Vagina (tissue), 2 donors: ENCODE measurements at places on chromosomes 6 and 20.

- DNase-seq, result no peak
These were observed 89.9 kb downstream of the SEL1L2 start for GRCh38 chr20:13900496-13900895.

GRCh38 chr20:47544240-47544639, 42.6 kb downstream of the NCOA3 start:
- no peak for DNase-seq

DNA sequence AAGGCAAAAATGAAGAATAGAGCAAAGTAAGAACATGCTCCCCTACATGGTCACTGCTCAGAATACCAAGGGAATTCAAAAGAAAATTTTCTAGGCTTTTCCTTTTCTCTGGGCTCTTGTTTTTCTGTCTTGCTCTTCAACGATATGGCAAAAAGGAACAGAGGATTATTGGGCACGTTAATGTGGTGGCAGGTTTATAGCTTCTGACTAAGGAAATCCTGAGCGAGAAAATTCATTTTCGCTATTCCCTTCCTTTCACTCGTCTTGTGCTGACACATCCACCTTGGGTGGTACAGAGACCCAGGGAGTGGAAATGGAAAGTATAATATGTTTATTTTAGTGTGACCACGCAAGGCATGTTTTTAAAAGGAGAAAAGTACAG, 132.8 kb downstream of the TRIM27 start:
- DNase-seq, result no peak

- no peak for DNase-seq
These were observed 5.5 kb upstream of the TFAP2D start for GRCh38 chr6:50707652-50708300.

DNA sequence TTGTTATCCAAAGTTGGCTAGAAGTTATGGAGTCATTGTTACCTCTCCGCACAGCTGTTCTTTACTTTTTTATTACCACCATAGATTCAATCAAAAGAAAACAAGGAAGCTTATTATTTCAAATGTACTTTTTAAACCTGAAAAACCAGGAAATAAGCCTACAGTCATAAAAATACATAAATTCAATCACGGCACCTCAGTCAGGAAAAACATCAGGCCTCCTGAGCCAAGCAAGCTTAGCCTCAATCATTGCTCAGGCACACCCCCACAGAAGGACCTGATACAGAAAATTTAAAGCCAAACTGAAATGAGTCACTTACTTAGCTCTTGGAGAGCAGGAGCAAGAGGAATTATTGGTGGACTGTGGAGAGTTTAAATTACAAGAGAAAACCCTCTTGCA, 44.3 kb downstream of the MARCKS start:
- no peak for DNase-seq

DNA sequence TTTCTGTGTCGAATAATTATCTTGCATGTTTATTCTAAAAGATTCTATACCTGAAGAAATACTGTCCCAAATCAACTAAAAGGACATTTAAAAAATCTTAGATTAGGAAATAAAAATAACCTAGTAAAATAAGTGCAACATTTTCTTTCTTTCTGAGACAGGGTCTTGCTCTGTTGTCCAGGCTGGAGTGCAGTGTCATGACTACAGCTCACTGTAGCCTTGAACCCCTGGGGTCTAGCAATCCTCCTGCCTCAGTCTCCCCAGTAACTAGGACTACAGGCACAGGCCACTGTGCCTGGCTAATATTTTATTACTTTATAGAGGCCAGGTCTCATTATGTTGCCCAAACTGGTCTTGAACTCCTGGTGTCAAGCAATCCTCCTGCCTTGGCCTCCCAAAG, 48.7 kb downstream of the RARS2 start:
- no peak for DNase-seq

- no peak for DNase-seq
These were observed 1080.7 kb downstream of the GRIK2 start for GRCh38 chr6:102474041-102474807.

DNA sequence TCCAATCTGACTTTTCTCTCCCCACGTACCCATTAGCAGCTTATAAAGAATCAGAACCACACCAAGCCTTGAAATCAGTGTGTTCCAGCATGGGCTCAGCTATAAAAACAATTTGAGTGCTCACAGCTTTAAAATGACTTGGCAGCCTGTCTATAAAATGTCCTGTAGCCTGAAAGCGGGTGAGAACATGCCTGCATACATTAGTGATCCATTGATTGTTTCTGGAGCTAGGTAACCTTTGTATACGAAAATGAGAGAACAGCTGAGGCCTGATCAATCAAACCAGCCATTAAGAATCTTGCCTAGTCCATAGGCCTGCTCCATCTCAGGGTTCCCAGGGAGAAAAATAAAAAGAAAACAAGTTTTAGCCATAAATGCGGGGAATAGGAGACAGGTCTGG, 245.8 kb upstream of the SULF2 start:
- DNase-seq, result no peak

DNA sequence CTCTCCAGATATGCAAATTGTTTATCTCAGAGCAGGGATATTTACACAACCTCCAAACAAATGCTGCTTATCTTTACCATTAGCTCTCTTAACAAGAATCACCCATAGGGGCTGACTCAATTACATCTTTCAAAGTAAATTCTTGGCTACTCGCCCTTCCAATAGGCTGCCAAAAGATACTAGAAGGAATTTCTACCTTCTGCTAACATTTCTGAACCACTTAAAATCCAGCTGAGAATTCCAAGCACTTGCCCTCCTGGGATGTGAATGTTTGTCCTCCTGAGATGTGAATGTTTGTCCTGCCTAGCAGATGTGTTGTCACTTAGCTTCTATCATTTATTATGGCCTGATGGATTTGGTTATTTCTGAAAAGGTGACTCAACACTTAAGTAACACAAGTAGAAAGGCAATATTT, 388.0 kb downstream of the GJA1 start:
- DNase-seq, result no peak

DNA sequence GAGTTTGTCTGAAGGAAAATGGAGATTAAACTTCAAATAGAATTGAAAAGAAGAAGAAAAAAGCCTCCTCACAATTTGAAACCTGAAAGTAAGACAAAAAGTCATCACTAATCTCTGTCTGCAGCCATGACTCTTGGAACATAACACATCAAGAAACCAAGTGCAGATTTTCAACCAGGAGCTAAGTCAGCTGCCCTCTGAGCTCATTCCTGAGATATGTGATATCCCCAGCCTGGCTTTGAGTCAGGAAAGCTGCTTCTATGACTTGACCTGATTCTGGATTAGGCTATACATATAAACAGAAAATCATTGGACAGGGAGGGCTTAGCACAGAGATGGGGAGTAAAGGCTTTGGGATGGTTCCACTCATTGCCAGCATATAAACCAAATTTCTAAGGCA, 891.4 kb downstream of the TFAP2A start:
- no peak for DNase-seq

DNA sequence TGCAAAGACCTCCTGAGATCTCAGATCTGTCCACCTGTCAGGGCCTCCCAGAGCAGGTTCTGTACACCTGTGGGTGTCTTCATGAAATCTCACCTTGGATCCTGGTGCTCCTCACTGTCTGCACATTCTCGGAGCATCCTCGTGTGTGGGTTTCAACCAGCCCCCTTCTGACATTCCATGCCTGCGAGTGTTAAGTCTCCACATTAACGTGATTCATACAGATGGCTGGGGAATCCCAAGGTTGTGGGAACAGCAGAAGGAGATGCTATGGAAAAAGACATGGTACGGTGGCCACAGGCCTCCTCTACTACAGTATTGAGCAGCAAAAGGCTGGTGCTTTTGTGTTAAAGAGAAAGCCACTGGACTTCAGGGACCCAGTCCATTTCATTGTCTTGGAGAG, 556.5 kb downstream of the DHX35 start:
- DNase-seq, result no peak

DNA sequence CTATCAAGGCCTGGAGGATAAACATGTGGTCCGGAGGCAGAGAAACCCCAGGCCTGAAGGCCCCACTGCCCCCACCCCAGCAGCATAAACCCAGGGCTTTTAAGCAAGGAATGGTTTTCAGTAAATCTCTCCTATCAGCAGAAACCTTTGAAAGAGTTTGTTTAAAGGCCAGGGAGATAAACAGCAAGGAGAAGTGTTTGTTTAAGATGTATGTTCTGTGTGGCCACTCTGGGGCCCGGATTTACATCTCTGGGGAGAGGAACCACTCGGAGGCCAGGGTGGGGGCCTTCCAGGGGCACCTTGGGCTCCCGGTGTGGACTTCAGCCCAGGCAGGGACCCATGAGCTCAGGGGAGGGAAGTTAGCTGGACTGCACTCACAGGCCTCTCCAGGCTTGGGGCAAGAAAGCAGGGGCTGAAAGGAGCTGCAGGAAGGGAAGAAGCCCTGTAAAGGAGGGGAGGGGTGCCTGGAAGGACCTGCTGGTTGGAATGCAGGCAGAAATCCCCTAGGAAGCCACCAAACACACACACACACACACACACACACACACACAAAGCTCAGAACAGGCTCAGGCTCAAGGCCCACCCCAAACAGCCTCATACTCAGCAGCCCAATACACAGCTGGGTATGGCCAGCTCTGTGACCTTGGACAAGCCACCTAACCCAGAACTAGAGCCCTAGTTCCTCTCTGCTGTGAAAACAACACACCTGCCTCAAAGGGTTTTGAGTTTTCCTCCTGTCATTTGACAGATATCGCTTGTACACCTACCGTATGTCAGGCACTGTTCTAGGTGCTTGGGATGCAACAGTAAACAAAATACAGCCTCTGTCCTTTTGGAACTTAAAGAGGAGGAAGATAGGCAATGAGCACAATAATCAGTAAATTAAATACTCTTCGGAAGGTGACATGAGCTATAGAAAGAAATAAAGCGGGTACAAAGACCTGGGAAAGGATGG, 26.2 kb upstream of the FOXP4 start:
- DNase-seq, result no peak

- DNase-seq, result no peak
These were observed 6.4 kb downstream of the ZNF512B start for GRCh38 chr20:63963348-63963741.

- DNase-seq, result no peak
These were observed 110.6 kb upstream of the GLP1R start for GRCh38 chr6:38937839-38938613.

DNA sequence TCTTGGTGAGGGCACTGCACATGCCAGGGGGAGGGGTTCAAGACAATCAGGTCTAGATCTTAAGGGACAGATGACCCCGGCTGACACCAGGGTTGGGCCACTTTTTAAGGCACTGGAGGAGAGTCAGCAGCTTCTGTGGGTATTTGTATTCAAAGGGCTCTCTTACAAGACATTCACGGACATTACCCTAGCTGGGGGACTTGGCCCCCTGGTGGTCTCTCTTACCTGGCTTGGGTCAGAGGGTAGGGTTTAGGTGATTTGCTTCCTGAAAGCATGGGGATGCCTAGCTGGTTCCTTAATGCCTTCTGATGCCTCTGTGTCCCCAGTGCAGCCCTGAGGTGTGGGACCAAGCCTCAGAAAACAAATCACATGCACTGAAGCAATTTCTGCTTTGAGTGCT, 354.7 kb downstream of the CDC5L start:
- DNase-seq, result no peak

GRCh38 chr20:32891491-32891890, 32.8 kb downstream of the EFCAB8 start:
- no peak for DNase-seq

- no peak for DNase-seq
These were observed 34.6 kb downstream of the PPP1R14C start for GRCh38 chr6:150177259-150177951.
